CD4-positive, alpha-beta T cell treated with Interferon alpha-2 for 1 hour (primary cell): ENCODE measurements at places on chromosomes 7 and 10.

- DNase-seq, result no peak
Measured at GRCh38 chr7:128908750-128909624, 1.5 kb downstream of the KCP start.

- peak; percentile 84 for DNase-seq
Measured at GRCh38 chr10:30493609-30494530, 59.9 kb downstream of the MAP3K8 start.

DNA sequence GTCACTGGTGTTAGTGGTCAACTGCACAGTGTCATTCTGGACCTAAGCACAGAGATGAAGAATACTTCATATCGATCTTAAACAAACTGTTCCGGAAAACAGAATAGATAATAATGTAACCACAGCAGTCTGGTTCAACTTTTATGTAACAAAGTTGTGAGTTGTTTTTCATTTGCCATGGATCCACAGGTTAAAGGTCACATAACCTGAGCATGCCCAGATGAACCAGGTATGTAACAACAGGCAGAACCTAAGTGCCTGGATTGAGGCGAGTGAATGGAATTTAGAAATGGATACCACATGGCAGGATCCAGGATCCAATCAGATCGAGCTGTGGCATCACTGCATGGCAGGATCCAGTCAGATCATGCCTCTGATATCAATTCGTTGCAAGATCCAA is 87.1 kb downstream of the CLEC2L start:
- no peak for DNase-seq

DNA sequence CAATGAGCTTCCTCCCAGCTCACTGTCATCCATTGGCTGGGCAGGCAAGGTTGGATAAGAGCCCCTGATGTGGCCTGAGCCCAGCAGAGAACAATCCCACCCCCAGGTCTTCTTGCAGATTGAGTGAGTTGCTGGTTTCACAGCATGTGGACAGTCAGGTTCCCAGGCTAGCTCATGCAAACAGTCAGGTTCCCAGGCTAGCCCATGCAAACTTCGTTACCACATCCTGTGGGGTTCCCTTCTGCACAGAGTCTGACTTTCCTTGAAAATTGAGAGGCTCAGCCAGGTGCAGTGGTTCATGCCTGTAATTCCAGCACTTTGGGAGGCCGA is 67.1 kb downstream of the TMEM130 start:
- DNase-seq, result no peak

DNA sequence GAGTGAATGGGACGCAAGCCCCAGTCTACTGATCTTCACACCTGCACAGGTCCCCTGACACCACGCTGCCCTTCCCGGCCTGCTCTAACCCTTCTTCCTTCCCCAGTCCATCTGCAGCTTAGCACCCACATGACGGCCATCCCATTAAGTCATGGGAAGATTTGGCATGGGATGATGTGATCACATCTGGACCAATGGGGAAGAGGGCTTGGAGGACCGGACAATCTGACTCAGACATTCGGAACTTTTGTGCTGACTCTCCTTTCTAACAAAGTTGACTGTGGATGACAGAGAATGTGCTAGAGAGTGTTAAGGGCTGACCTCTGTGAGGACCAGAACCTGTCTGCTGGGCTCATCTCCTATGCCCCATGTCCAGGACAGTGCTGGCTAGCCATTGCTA is 15.6 kb downstream of the CXCL12 start:
- no peak for DNase-seq

DNA sequence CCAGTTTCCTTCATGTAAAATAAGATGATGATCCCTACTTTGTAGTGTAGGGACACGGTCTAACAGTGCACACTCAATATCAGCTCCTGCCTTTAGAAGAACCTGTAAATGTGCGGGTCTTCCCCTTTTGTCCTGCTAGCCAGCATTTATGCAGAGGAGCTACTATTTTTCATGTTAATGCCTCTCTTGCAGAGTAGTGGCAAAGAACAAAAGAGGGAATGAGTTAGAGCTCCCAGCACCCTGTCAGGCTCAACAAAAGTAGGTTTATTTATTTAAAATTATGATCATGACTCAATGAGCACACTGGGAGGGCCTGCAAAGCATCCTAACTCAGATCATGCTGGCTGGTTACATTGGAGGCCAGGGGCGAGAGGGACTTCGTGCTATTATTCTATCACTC is 414.5 kb upstream of the COBL start:
- no peak for DNase-seq

- DNase-seq, result no peak
Measured at GRCh38 chr7:76086070-76086469, 38.2 kb downstream of the MDH2 start.
